Activated CD4-positive, alpha-beta memory T cell treated with anti-CD3 and anti-CD28 coated beads for 36 hours (primary cell): ENCODE measurements at places on chromosomes 5 and 9.

GRCh38 chr9:109122726-109123621 lies 3.2 kb upstream of the TMEM245 start:
- H3K4me3 ChIP-seq, result no peak overlapping the region
- H3K27me3 ChIP-seq, result no peaks in the 10 kb centered on the region
- no peak overlapping the region for H3K27ac ChIP-seq

GRCh38 chr5:39360471-39361111 lies 3.7 kb downstream of the C9 start:
- no peaks in the 10 kb centered on the region for H3K27me3 ChIP-seq
- no peaks in the 10 kb centered on the region for H3K36me3 ChIP-seq
- no peak overlapping the region for H3K4me3 ChIP-seq
- no peak overlapping the region for H3K27ac ChIP-seq

- peaks cover 33% of the 10 kb centered on the region for H3K27me3 ChIP-seq
- DNase-seq, result no peak
- peaks cover 12% of the 10 kb centered on the region for H3K4me1 ChIP-seq
- no peaks in the 10 kb centered on the region for H3K36me3 ChIP-seq
- no peak overlapping the region for H3K27ac ChIP-seq
Measured at GRCh38 chr5:59765446-59765845, 128.1 kb downstream of the PDE4D start.

DNA sequence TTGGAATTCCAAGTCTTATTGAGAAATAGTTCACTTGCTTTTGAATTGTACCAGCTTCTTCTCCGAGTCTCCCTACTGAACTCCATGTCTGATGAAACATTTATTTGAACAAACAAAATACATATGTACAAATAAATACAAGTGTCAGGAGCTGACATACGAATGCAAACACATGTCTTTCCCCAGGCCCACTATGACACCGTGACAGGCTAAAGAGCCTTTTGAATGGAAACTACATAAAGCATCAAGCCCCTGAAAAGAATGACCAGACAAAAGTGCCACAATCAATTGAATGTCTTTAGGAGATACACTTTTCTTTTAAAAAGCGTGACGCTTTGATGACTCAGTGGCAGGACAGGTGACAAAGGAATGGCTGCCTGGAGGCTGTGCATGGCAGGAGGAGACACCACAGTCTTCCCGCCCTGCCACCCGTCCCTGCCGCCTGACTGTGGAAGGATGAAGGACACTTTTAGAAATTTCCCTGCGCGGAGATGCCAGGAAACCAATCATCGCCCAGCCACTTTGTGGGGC lies 112.4 kb upstream of the BNC2 start:
- H3K4me1 ChIP-seq, result no peaks in the 10 kb centered on the region
- H3K27ac ChIP-seq, result no peak overlapping the region

- H3K27ac ChIP-seq, result peak within 1 kb of the TSS; percentile 89
- peaks cover 19% of the 10 kb centered on the region for H3K4me1 ChIP-seq
- DNase-seq, result peak; percentile 89
- no peaks in the 10 kb centered on the region for H3K36me3 ChIP-seq
- peak within 1 kb of the TSS; percentile 87 for H3K4me3 ChIP-seq
Measured at GRCh38 chr5:137888863-137889759, at the start of gene PKD2L2. TSS of gene PKD2L2 (plus strand) at chr5:137889457. CDS start at chr5:137889492, 35 bp downstream.

- H3K27ac ChIP-seq, result no peak overlapping the region
- no peak overlapping the region for H3K4me3 ChIP-seq
- no peaks in the 10 kb centered on the region for H3K27me3 ChIP-seq
- H3K36me3 ChIP-seq, result no peaks in the 10 kb centered on the region
- H3K4me1 ChIP-seq, result no peaks in the 10 kb centered on the region
- no peak for DNase-seq
Measured at GRCh38 chr9:106287091-106287631, 575.8 kb upstream of the ZNF462 start.

- H3K36me3 ChIP-seq, result peaks cover 51% of the 10 kb centered on the region
- no peak overlapping the region for H3K4me3 ChIP-seq
- no peak for DNase-seq
- H3K27ac ChIP-seq, result no peak overlapping the region
- no peaks in the 10 kb centered on the region for H3K27me3 ChIP-seq
Measured at GRCh38 chr5:72233835-72234234, 86.2 kb downstream of the MRPS27 start.

GRCh38 chr9:19026375-19026774 lies 6.6 kb downstream of the SAXO1 start:
- H3K36me3 ChIP-seq, result peaks cover 1% of the 10 kb centered on the region
- H3K27ac ChIP-seq, result no peak overlapping the region
- DNase-seq, result peak; percentile 33
- peaks cover 14% of the 10 kb centered on the region for H3K27me3 ChIP-seq
- H3K4me1 ChIP-seq, result peaks cover 10% of the 10 kb centered on the region

- H3K36me3 ChIP-seq, result no peaks in the 10 kb centered on the region
- H3K27ac ChIP-seq, result no peak overlapping the region
- H3K4me1 ChIP-seq, result peaks cover 7% of the 10 kb centered on the region
- H3K4me3 ChIP-seq, result peak overlapping the region; percentile 4
Measured at GRCh38 chr5:77844623-77845323, 68.6 kb upstream of the TBCA start.

DNA sequence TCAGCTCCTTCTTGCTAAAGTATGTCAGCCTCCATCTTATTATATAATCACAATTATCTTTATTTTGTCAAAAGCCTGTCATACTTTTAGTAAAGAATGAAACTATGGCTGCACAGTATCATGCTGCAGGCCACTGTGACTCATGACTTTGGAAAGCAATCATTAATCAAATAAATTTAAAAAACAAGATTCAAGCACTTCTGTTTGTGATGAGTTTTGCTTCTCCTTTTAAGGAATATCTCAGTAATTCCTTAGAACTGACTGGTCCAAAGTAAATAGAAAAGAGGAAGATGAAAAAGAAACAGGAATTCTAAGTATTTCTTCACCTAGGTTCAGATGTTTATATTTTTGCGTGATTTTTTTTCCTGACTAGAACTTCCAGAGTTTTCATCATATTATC lies 83.1 kb downstream of the EDIL3 start:
- no peak overlapping the region for H3K4me3 ChIP-seq
- no peaks in the 10 kb centered on the region for H3K27me3 ChIP-seq
- DNase-seq, result no peak
- no peak overlapping the region for H3K27ac ChIP-seq

DNA sequence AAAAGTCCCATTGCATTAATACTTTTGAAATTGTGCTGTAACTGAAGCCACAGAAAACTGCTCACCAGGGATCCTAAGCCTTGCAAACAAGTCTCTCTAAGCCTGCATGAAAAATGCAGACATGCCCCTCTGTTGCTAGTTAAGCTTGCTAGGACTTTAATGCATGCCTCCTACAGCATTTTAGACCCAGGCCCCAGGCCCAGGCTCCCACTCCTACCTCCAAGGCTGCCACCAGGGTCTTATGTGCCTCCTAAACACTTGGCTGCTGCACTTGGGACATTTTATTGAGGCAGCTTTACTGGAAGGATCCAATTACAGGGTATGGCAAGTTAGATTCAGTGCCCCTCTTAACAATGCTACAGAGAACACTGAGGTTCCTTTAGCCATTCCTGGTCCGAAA lies 467.3 kb upstream of the CLINT1 start:
- no peaks in the 10 kb centered on the region for H3K4me1 ChIP-seq
- DNase-seq, result no peak
- H3K36me3 ChIP-seq, result no peaks in the 10 kb centered on the region
- H3K4me3 ChIP-seq, result no peak overlapping the region
- H3K27me3 ChIP-seq, result no peaks in the 10 kb centered on the region
- no peak overlapping the region for H3K27ac ChIP-seq

- peaks cover 36% of the 10 kb centered on the region for H3K4me1 ChIP-seq
- no peaks in the 10 kb centered on the region for H3K36me3 ChIP-seq
Measured at GRCh38 chr9:4298255-4299004, 1.4 kb downstream of the GLIS3 start.

DNA sequence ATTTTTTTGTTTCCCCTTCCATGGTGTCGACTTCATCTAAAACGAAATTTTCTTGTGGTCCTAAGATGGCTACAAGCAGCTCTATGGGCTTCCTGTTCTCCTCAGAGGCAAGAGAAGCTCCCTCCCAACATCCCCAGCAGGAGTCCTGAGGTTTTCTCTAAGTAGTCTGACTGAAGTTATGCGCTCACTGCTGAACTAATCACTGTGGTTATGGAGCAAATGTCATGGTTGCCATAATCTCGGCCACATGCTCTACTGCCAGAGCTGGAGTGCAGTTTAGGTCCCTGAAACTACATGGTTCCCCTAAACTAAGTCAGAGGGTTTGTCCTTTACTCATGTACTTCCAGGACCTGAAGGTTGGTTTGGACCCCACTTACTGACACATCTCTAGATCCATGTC lies 68.0 kb upstream of the MAMDC2 start:
- DNase-seq, result no peak
- peaks cover 15% of the 10 kb centered on the region for H3K27me3 ChIP-seq
- H3K36me3 ChIP-seq, result no peaks in the 10 kb centered on the region
- no peaks in the 10 kb centered on the region for H3K4me1 ChIP-seq
- H3K27ac ChIP-seq, result no peak overlapping the region
